Stimulated activated CD8-positive, alpha-beta memory T cell treated with anti-CD3 and anti-CD28 coated beads, Interleukin-7, amount 100 ng/mL, for 1 hour (primary cell): ENCODE measurements at places on chromosomes 12 and 14.

GRCh38 chr14:100297320-100298300, 8.6 kb downstream of the SLC25A29 start:
- DNase-seq = no peak

- no peak for DNase-seq
Measured at GRCh38 chr12:48084066-48084465, 21.8 kb downstream of the SENP1 start.

DNA sequence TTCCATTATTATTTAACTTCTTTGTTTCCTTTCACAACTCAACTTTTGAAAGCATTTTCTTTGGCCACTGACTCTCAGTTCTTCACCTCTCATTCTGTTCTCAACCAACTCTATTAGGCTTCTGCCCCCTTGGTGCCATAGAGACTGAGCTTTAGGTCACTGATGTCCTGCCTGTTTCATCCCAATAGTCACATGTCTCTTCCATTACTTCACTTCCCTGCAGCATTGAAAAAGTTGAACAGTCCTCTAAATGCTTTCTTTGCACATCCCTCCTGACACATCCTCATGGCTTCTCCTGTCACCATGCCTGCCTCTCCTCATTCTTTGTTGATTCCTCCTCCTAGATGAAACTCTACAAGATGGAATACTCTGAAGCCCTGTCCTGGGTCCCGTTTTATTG, 2.7 kb downstream of the CLEC12A start:
- DNase-seq = no peak

DNA sequence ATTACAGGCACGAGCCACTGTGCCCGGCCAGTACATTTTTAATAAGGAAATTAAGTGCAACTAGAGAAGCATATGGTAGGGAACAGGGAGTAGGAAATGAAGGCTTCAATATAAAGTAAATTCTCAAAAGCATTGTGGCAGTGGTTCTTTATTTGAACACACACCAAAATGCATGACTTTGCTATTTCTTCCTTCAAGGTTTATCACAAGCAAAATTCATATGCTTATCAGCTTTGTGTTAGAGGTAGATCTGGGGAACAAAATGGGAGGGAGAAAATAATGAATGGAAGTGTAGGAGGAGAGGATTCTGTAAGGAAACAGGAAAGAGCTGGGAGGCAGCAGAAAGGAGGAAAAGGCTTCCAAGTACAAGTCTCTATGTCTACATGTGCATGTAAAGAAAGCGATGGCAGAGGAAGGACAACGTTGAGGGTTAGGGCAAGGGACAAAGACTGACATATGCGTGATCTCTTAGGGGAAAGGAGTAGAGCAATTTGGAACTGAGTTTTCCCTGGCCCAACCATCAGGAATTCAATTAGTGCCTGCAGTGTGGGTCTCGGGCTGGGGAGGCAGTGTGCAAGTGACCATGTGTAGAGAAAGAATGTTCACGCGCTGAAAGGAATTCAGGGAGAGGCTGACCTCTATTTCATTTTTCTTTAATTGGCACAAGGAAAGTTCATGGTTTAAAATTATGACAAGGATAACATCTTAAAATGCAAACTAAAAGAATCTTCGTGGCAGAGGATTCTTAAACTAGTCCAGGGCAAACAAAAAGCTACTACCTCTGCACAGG, 22.9 kb upstream of the RASSF8 start:
- DNase-seq = no peak

DNA sequence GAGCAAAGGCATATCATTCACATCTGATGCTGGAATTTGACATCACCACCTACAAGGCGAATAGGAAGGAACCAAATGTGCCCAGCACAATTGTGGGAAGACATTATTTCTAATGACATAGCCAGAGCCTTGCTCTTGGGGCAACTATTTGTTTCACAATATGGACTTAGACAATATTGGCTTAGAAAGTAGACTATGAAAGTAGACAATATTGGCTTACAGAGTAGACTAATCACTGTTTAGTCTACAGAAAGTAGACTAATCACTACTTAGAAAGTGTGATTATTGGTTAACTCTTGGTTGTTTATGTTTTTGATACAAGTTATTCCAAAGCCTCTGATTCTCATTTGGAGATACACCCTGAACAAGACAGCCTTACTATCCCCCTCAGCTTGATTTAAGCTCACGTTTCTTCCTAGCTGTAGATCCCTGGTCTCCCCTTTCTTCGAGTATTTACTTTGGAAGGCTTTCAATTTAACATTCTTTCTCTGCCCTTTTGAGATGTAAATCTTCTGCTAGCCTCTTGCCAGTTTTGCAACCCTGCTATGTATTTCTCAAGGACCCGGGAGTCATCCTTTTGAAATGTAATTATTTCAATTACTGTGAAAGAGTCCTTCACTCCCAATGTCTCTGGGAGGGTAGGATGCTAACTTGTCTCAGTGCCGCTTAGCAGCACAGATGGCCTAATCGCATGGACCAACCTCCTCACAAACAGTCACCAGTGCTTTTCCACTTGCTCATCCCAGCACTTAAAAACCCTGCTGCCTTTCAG, 843.2 kb downstream of the GALC start:
- DNase-seq = no peak

- DNase-seq = no peak
Measured at GRCh38 chr12:42056130-42056529, 88.5 kb downstream of the GXYLT1 start.

DNA sequence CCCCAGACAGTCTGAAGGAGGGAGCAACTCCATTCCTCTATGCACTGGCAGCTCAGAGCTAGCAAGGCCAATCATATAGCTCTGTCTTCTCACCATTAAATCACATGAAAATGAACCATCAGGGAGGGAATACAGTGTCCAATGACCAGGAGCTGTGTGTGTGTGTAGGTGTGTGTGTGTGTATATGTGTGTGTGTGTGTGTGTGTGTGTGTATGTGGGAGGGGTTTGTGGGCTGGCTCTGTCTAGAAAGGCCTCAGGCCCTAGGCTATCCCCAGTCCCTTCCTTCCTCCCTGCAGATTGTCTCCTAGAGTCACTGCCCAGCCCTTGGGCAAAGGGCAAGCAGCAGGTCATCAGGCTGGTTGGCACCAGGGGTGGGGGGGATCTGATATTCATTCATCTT, 5.7 kb upstream of the SUSD6 start:
- DNase-seq = no peak

GRCh38 chr12:112191840-112192321, 66.5 kb downstream of the TRAFD1 start:
- no peak for DNase-seq

DNA sequence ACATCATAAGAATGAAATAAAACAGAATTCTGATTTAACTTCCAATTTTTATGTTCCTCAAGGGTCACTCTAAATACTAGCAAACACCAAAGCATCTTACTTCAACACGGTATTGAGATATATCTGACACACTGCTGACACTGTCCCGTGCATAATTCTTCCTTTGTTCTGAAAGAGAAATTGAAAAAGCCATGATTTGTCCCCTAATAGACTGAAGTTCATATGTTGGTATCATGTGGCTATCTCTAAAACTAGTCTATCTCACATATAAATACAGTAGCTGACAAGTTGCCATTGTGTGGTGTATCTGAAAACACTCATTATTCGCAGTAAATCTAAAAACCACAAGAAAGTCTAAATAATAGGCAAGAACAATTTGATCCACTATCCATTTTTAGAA, 118.4 kb downstream of the EPS8 start:
- DNase-seq = no peak

- no peak for DNase-seq
Measured at GRCh38 chr14:61212546-61212945, 68.6 kb downstream of the TMEM30B start.

DNA sequence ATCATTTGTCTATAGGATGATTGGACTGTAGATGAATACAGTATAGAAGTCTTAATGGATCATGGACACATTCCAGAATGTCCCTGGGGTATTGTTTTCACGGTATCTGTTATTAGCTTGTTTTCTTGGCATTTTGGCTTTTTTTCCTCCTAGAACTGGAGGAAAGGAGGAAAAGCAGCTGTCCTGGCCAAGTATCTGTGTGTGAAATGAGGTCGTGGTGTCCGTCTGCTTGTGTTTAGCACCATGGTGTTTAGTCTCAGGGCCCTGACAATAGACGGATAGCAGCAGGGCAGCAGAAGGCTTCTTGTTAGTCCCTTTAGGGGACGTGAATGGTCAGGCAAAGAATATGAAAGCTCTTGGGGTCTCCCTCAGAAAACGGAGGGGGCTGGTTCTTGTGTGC, 21.2 kb downstream of the FGF6 start:
- no peak for DNase-seq

DNA sequence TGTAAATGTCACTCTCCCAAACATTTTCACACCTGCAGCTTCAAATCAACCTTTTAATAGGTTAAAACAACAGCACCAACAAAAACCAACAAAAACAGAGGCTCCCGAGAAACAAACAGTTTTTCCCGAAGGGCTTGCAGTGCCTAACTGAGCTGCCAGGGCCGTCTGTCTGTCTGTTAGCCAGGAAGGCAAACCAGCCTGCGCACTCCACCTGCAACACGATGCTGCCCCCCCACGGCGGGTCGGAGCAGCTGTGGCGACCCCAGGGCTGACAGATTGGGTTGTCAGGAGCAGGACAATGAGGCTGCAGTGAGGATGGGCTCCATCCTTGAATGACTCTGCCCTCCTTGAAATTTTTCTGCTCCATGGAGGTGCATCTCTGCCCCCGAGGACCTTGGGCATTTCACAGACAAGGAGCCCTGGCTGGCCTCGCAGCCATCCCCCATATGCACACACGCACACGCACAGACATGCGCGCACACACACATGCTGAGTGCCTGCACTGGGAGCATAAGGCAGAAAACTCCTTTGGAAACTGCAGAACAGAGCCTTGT, 2.6 kb downstream of the RTL1 start:
- DNase-seq = no peak

DNA sequence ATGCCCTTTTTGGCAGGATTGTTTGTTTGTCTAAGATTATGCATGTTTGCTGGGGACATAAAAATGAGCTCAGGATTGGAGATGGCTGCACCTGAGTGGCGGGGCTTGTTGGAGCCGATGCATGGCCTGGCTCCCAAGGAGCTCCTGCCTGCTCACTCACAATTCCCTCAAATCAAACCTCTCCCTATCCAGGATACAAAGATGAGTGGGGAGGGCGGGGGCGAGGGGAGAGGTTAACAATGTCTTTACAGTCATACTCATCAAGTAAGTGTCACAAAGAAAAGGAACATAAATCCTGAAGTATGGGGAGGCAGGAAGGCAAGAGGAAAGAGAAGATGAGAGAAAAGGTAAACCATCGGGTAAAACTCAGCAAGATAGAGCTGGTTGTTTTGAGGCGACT, 104.0 kb upstream of the COCH start:
- no peak for DNase-seq

GRCh38 chr14:90728951-90729350, 87.3 kb downstream of the TTC7B start:
- no peak for DNase-seq

- DNase-seq = no peak
Measured at GRCh38 chr12:129069886-129070285, 216.6 kb downstream of the GLT1D1 start.

DNA sequence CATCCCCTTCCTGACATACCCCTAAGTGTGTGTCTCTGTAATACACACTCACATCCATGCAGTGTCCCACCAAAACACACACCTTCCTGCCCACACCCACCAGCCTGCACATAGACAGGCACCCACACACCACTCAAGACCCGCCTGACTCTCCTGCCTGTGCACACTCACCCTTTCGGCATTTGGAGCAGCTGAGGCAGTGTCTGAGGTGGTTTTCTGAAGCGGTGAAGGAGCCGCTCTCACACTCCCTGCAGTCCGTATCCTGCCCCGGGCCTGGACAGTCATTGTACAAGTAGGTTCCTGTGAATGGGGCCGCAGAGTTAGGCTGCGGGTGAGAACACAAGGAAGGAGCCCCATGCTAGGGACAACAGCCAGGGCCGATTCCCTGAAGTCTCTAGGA, 8.3 kb downstream of the TNFRSF1A start:
- DNase-seq = no peak

DNA sequence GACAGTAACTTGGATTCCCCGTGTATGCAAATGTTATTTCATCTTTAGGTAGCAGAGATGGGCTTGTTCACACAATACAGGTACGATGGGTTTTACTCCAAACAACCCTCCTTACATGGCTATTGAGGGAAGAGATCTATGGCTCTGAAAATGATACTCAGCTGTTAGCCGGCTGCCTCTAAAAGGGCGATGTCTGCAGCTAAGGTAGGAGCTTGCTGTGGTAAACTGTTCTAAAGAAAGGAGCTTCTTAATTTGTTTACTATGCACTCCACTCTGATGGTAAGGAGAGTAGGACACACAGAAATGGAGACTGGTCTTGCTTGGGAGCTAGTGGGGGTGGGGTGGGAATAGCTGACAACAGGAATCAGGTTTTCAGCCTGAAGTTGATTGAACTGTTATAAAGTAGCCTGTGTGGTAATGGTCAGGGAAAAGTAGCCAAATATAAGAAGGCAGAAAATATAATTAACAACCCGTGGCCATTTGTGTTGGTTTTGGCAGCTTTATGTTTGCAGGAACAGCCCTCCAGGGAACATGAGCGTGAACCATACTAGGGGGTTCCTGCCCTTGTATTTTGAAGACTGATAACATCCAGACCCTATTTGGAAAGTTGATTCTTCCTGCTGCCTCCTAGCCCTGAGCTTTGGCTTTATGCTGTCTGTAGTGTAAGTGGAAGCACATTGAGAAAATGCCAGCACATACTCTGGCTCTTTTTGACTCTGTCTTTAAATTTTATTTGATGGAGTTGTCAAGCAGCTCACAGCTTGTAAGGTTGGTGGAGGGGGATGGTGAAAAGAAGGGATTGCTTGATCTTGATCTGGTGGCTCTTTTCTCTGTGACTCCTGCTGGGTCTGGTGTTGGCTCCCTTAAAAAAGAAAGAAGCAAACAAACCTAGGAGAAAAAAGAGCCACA, 929.8 kb downstream of the DIO2 start:
- no peak for DNase-seq

- no peak for DNase-seq
Measured at GRCh38 chr12:67147447-67147846, 121.7 kb upstream of the CAND1 start.

DNA sequence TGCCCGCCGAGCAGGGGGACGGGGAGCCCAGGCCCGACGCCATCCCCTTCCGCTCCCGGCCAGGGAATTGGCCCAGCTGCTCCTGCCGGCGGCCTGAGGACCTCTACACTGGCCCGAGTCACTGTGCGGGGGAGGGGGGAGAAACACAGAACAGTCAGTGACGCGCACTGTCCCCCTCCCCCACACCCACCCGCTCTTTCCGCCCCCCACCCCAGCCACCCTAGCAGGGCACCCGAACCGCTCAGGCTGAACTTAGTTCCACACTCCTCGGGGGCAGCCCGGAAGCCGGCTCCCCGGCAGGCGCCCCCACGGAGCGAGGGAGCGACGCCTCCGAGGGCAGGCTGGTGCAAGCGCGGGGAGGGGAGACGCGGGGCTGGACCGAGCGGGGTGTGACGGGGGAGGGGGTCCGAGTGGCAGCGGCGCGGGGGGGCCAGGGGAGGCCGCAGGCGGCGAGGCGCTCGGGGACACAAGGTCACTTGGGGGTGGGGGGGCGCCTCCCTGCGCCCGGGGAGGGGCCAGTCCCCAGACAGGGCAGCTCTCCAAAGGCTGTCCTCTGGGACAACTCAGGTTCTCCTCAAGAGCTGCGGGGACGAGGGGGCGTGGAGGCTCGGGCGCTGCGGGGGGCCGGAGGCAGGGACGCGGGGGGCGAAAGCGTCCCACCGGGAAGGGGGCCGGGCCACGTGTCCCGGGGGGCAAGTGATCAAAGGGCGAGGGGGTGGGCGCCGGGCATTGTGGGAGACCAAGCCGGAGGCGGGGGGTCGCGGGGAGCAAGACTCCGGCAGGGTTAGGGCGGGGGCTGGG, 648 bp downstream of the CHD4 start:
- no peak for DNase-seq
